ENCODE measurements at places on chromosomes 12 and 14.

- DNase-seq, result no peak
Observed at GRCh38 chr14:75452900-75453816, 25.3 kb downstream of the JDP2 start.

- no peak for DNase-seq
Observed at GRCh38 chr14:37406095-37406494, 189.0 kb downstream of the FOXA1 start.

GRCh38 chr14:67532606-67532997 is 488 bp upstream of the PLEKHH1 start:
- no peak for DNase-seq

DNA sequence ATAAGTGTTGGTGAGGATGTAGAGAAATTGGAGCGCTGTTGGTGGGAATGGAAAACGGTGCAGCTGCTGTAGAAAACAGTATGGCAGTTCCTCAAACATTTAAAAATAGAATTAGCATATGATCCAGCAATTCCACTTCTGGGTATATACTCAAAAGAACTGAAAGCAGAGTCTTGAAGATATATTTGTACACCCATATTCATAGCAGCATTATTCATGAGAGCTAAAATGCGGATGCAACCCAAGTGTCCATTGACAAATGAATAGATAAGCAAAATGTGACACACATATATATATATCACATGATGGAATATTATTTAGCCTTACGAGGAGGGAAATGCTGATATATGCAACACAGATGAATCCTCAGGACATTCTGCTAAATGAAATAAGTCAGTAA is 84.7 kb upstream of the CEP83 start:
- DNase-seq, result no peak

- no peak for DNase-seq
Observed at GRCh38 chr12:124391340-124392261, 96.7 kb downstream of the RFLNA start.

- no peak for DNase-seq
Observed at GRCh38 chr14:75344411-75344810, 65.8 kb downstream of the FOS start.

GRCh38 chr12:129911428-129912049 is 7.7 kb upstream of the TMEM132D start:
- peak; percentile 39 for DNase-seq

DNA sequence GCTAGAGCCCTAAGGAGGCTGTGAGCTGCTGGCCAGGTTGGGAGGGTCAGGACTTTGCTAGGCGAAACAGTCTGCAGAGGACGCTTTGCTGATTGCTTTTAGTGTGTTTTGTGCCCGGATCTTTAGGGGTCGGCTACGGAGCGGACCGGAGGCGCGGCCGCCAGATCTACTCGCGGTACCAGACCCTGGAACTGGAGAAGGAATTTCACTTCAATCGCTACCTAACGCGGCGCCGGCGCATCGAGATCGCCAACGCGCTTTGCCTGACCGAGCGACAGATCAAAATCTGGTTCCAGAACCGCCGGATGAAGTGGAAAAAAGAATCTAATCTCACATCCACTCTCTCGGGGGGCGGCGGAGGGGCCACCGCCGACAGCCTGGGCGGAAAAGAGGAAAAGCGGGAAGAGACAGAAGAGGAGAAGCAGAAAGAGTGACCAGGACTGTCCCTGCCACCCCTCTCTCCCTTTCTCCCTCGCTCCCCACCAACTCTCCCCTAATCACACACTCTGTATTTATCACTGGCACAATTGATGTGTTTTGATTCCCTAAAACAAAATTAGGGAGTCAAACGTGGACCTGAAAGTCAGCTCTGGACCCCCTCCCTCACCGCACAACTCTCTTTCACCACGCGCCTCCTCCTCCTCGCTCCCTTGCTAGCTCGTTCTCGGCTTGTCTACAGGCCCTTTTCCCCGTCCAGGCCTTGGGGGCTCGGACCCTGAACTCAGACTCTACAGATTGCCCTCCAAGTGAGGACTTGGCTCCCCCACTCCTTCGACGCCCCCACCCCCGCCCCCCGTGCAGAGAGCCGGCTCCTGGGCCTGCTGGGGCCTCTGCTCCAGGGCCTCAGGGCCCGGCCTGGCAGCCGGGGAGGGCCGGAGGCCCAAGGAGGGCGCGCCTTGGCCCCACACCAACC is 1.5 kb downstream of the HOXC6 start:
- DNase-seq, result no peak

DNA sequence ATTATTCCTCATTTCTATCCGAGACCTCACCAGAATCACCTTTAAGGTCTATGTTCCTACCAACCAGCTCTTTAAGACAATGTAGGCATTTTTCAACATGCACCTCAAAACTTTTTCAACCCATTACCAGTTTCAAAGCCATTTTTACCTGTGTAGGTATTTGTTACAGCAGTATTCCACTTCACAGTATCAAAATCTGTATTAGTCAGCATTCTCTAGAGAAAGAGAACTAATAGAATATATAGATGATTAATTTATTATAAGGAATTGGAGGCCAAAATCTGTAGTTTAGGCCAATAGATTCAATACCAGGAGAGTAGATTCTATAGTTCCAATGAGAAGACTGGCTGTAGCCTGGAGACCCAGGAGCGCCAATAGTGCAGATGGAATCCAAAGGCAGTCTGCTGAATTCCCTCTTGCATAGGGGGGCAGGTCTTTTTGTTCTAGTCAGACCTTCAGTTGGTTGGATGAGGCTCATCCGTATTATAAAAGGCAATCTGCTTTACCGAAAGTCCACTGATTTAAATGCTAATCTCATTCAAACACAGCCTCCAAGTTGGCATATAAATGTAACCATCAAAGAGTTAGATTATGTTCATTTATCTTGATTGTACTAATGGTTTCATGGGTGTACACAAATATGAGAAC is 151.6 kb upstream of the SYT1 start:
- DNase-seq, result no peak

GRCh38 chr12:18224745-18225144 is 36.6 kb upstream of the PIK3C2G start:
- no peak for DNase-seq

- no peak for DNase-seq
Observed at GRCh38 chr12:105764216-105764835, 374.4 kb downstream of the NUAK1 start.
